OCI-LY7 (cell line): ENCODE measurements at places on chromosomes 3 and 15.
A peak's percentile ranks its signal among the peaks of the same experiment; 100 is the strongest.

DNA sequence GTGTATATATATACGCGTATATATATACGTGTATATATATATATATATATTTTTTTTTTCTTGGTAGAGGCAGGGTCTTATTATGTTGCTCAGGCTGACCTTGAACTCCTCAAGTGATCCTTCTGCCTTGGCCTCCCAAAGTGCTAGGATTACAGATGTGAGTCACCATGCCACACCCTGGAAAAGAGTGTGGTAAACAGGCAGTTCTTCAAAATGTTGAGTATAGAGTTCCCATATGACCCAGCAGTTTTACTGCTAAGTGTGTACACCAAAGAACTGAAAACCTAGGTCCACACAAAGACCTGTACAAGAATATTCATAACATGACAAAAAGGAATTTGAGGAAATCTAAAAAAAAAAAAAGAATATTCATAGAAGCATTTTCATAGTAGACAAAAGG, 71.8 kb upstream of the GCNT3 start:
- no peak for DNase-seq

- DNase-seq = no peak
These were observed 137.7 kb downstream of the MEX3B start for GRCh38 chr15:81908111-81908510.

DNA sequence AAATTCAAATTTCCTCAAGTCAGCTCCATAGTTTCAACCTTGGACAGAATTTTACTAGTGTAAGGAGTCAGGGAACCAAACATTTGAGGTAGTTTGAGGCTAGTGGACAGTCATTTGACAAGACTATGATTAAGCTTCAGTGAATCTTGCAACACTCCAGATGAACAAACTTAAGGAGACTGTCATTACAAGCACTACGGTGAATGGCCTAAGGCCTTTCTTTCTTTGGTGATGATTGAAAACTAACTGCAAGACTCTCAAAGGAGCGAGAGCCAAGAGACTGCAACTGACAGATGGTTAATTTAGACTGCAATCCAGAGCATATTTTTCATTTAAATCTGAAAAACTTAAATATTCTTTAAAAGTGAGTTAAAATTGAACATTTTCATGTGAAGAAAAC, 272.3 kb upstream of the NECTIN3 start:
- no peak for DNase-seq

DNA sequence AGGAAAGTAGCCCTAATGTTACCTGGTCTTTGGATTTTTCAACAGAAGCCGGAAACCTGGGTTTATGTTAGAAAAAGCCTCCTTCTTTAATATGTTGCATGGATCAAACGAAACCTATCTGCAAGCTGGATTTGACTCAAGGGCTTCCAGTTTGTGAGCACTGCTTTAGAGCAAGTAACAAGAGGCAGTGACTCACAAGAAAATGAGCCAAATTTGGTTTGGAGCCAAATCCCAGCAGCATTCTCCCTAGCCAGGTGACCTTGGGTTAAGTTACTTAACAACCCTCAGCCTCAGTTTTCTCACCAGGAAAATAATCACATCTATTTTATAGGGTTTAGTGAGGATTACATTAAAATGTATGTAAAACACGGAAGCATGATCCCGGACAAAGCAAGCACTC, 215.2 kb upstream of the PRICKLE2 start:
- no peak for DNase-seq

DNA sequence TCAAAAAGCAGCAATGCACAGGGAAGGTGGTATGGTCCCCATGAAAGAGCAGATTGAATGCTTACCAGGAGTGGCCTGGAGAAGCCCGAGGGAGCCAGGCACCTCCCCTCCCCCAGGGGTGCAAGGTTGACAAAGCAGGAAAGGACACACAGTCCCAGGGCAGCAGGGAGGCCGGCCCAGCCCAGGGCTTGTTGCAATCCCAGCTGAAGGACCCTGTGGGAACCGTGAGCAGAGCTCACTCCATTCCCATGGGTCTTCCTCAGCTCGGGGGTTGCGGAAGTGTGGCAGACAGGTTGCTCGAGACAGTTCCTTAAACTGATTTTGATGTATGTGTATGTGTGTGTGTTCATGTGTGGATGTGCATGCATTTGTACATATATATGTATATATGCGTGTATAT, 15.8 kb downstream of the UROC1 start:
- DNase-seq = no peak

DNA sequence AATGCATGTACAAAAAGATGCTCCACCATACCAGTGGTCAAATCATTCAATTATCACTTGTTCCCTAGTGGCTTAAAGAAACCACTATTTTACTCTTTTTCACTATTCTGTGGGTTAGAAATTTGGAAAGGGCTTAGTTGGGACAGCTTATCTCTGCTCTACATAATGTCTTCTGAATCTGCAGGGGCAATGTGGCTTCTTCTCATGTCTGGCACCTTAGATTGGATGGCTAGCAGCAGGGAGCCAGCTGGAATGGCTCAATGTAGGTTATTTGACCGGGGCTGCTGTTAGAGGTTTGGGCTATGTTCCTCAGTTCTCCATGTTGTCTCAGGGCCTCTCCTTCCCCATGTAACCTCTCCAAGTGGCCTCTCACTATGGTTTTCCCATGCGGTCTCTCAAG, 57.5 kb upstream of the EPHB1 start:
- no peak for DNase-seq

DNA sequence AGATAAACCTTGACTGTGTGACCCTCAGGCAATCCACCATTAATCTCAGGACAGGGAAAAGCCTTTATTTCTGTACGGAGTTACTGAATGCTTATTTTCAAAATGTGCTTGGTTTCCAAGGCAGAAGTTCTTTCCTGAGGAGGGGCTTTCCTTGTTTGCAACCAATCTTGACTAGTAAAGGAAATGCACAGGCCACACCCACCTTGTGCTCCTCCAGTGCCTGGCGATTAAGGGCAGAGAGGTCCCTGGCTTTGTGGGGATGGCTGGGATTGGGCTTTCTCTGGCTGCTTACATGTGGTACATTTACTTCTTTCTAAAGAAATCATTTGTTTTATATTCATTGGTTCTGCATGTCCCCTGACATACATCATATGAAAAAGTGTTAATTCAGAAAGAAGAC, 47.8 kb downstream of the ZNF621 start:
- no peak for DNase-seq

DNA sequence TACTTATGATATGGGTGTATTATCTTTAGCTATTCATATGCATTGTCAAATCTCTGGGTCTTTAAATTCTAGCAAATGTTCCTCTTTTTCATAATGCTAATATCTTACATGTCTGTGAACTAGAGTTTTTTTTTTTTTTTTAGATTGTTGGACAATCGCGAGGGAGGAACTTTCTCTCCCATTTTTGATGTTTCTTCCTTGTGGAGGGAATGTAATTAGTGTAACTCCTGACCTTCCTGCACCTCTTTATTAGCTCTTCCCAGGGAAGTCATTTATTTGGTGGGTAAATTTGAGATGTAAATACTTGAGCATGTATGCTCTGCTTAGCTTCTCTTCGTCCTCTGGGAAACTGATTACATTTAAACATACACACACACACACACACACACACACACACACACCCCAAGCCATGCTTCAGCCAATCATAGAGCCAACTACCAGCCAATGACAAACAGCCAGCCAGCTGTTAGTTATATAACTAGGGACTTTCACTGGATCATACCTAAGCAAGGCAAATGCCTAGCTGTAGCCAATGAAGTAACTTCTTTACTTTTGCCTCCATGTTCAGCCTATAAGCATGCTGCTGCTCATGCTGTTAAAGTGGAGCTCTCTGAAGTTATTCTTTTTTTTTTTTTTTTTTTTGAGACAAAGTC, 8.3 kb upstream of the USP8 start:
- peak; percentile 9 for DNase-seq

- DNase-seq = no peak
These were observed 370.5 kb downstream of the CTNNB1 start for GRCh38 chr3:41569632-41570305.

DNA sequence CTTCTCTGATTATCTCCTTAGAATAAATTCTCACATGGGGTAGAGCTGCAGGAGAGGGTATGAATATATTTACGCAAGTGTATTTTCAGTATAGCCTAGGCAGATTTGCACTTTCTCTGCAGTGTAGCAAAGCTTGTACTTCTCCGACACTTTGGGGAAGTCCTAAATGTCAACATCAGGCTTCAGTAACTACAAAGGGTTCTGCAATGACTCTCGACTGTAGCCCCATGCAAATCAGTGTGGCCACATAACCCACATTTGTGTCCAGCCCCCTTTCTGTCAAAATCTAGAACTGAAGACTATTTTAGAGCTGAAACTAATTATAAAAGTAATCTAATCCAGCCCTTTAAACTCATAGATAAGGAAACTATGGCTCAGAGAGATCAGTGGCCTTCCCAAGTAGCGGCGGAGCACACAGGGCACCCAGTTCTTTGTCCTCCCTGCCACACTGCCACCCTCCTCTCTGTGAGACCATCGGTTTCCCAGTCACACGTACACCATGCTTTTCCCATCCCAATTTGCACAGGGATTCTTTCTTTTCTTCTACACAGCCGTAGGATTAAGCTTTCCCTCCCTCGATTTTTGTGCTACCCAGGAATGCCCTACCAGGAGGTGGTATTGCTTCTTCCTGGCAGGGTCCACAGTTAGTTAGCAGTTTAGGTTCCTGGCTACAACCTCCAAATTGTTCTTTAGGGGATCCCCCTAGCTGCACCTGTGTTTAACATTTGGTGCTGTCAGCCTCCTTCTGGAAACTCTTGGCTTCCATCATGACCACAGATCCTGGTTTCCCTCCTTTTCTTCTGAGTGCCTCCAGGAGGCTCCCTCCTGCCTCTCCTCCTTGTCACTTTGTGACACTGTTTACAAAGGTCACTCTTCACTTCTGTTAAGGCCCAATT, 22.9 kb downstream of the MRAS start:
- peak; percentile 54 for DNase-seq

- DNase-seq = no peak
These were observed 142.3 kb downstream of the CHST2 start for GRCh38 chr3:143261848-143262247.

GRCh38 chr3:146473726-146474125, 4.4 kb upstream of the PLSCR2 start:
- DNase-seq = no peak

DNA sequence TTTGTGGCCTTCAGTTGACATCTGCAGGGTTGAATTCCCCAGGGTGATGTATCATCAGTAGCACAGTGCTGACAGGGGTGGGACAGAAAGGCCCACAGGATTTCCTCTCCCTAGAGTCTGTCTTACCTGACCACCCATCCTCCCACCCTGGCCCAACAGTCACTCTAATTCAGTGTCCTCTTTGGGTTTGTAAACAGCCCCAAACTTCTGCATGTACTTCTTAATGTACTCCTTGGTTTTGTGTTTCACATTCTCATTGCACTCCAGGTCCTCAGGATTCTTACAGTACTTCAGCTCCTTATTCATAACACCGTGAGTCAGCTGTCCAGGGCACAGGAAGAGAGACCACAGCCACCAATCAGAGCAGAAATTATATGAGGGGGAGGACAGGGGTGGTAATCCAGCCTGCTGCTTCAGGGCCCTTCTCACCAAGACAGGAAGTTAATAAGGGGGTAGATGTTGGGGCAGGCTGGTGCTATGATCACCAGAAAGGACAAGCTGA, 37.5 kb downstream of the NBEAL2 start:
- DNase-seq = peak; percentile 83

GRCh38 chr3:64454768-64455167, 229.5 kb upstream of the PRICKLE2 start:
- DNase-seq = no peak

GRCh38 chr3:98532275-98532637, 478 bp downstream of the GPR15 start:
- DNase-seq = peak; percentile 22

DNA sequence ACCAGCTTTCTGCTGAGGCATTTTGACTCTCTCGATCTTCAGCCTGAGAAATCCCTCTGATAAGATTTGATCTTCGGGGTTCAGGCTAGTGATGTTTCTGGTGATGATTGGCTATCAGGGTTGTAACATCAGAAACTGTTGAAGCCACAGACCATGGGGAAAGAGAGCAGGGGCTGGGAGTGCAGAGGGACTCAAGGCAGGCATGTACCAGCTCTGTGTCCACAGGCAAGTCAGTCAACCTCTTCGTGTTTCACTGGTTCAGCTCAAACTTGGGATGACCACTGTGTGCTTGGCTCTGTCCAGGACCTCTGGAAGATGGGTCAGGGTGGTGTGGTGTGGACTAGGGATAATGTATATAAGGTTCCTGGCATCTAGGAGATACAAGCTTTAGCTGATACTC, 116.5 kb downstream of the EEFSEC start:
- DNase-seq = no peak

GRCh38 chr3:143525408-143525807, 322.9 kb downstream of the SLC9A9 start:
- DNase-seq = no peak

- DNase-seq = no peak
These were observed 41.1 kb upstream of the RASGRP1 start for GRCh38 chr15:38605744-38606143.

DNA sequence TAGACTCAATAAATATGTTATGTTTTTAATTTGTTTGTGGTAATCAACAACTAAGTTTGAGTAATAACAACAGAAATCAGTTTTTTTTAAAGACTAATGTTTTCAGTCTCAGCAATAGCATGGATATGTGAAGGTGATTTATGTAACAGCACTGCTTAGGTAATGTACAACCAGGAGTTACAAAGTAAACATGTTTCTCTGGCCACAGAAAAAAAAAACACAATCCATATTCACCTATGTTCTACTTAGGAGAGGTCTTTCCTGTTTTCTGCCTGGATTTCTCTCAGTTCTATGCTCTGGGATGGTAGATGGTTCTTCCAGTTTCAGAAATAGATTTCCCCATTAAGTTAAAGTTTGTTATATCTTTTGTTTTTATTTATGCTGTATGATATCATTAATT, 579.4 kb downstream of the SI start:
- DNase-seq = no peak

GRCh38 chr15:49904296-49904695, 214.7 kb downstream of the ATP8B4 start:
- DNase-seq = no peak

- DNase-seq = no peak
These were observed 308.1 kb upstream of the RASGRP1 start for GRCh38 chr15:38872732-38873131.

GRCh38 chr15:90598031-90598577, 68.4 kb downstream of the CRTC3 start:
- peak; percentile 57 for DNase-seq

DNA sequence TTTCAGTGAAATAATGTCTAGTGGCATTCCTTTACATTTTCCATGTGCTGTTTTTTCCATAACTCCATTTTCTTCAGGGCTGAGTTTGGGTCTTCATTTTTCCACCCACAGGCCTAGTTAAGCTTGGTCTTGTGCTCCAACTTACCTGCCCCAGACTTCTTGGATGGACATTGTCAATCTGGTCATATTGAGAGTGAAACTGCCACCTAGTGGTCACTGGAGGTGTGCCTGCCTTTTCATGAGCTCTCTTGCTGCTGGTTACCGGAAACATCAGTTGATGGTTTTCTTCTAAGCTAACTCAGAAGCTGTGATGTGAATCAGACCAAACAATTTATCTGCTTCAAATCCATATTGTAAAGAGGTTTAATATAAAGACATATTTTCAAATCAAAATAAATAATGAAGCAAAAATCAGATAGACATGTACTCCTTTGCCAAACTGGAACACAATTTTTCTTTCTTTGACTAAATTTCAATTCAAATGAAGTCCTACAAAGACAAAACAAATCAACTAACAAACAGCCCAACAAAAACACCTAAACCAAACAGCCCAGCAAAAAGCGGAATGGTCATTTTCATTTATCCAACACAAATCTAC, 135.1 kb upstream of the RASGRP1 start:
- DNase-seq = peak; percentile 82
